Pulmonary artery endothelial cell (primary cell): ENCODE measurements at places on chromosomes 4 and X. TPM values are rescaled to one million over a fixed set of nuclear protein-coding genes. Genes with fewer than 3 reads are reported as not detected.

SPACA5 gene
- total RNA-seq = not detected in 2 replicates

FGFBP1 gene
- total RNA-seq = not detected in 2 replicates

KDM6A gene
- total RNA-seq = 15.4 and 16.3 TPM in 2 replicates

FGFR3 gene
- total RNA-seq = 0.79 and 0.81 TPM in 2 replicates

CRMP1 gene
- under 0.01 and 0.04 TPM in 2 replicates for total RNA-seq

MXRA5 gene
- not detected in 2 replicates for total RNA-seq

KLHL4 gene
- total RNA-seq = 33.9 and 34.6 TPM in 2 replicates

DCX gene
- not detected in 2 replicates for total RNA-seq

TAPT1 gene
- 9.9 and 18.0 TPM in 2 replicates for total RNA-seq

RP2 gene
- total RNA-seq = 28.8 and 40.6 TPM in 2 replicates

GAGE12E gene
- not detected in 2 replicates for total RNA-seq

XKRX gene
- total RNA-seq = 0.13 and 0.25 TPM in 2 replicates

WNK3 gene
- total RNA-seq = 0.59 and 2.3 TPM in 2 replicates

ARHGAP36 gene
- 0.07 TPM in 1 of 2 replicates, not detected in the other for total RNA-seq

RHOXF1 gene
- total RNA-seq = not detected in 2 replicates

GUCY1A1 gene
- 0.07 TPM in 1 of 2 replicates, not detected in the other for total RNA-seq

MAGED2 gene
- total RNA-seq = 177 and 219 TPM in 2 replicates

TCEAL2 gene
- 0.13 TPM in 1 of 2 replicates, not detected in the other for total RNA-seq

ETDB gene
- total RNA-seq = not detected in 2 replicates

SUPT20HL1 gene
- total RNA-seq = not detected in 2 replicates

SNCA gene
- total RNA-seq = 120 and 211 TPM in 2 replicates

PRPS2 gene
- 37.6 and 39.7 TPM in 2 replicates for total RNA-seq

VCX3A gene
- total RNA-seq = not detected in 2 replicates

ADH1B gene
- total RNA-seq = not detected in 2 replicates

LIMCH1 gene
- total RNA-seq = 23.8 and 24.1 TPM in 2 replicates

CTAG2 gene
- total RNA-seq = not detected in 2 replicates

ABCB7 gene
- 32.5 and 37.5 TPM in 2 replicates for total RNA-seq

ARHGAP24 gene
- total RNA-seq = 122 and 127 TPM in 2 replicates

GPR34 gene
- total RNA-seq = not detected in 2 replicates

SPANXD gene
- not detected in 2 replicates for total RNA-seq

LEF1 gene
- not detected in 2 replicates for total RNA-seq

SPRY1 gene
- 20.5 and 33.1 TPM in 2 replicates for total RNA-seq

PNMA6F gene
- total RNA-seq = not detected in 2 replicates

DMRTC1B gene
- total RNA-seq = not detected in 2 replicates

PLK4 gene
- total RNA-seq = 19.2 and 33.5 TPM in 2 replicates

AVPR2 gene
- 0.07 TPM in 1 of 2 replicates, not detected in the other for total RNA-seq

UGT2B15 gene
- total RNA-seq = not detected in 2 replicates

NCAPG gene
- 31.1 and 57.1 TPM in 2 replicates for total RNA-seq

ADH1A gene
- total RNA-seq = not detected in 2 replicates
